ENCODE measurements at places on chromosomes 3 and 15.
A peak's percentile ranks its signal among the peaks of the same experiment; 100 is the strongest.

DNA sequence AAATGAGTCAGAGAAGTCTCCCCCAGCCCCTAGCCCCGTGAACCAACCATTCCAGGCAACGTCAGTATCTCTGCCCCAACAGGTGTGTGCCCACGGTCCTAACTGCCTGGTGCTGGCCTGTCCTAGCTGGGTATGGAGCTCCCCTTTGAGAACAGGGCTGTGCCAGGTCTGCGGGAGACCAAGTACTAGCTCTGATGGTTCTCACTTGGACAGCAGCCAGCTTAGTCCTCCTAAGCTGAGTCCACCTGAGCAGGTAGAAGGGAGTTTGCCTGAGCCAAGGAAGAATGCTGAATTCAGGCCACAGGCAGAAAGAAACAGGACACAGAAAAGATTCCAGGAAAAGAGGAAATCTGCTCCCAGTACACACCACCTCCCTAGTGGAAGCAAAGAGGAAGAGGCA, 33.1 kb upstream of the PARL start:
- DNase-seq: no peak

- no peak for DNase-seq
These were observed 11.9 kb downstream of the ANXA2 start for GRCh38 chr15:60385620-60386552.

DNA sequence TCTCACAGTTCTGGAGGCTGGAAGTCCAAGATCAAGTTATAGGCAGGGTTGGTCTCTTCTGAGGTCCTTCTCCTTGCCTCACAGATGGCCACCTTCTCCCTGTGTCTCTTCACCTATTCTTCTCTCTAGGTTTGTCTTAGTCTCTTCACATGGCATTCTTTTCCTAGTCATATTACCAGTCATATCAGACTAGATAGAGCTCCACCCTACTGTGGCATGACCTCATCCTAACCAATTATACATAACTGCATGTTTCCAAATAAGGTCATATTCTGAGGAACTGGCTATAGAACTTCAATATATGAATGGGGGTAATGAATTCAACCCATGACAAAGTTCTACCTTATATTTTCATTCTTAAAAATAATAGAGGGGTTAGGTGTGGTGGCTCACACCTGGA, 196.4 kb upstream of the UBE3A start:
- no peak for DNase-seq

GRCh38 chr3:125482406-125482805, 37.6 kb downstream of the SNX4 start:
- DNase-seq: no peak

DNA sequence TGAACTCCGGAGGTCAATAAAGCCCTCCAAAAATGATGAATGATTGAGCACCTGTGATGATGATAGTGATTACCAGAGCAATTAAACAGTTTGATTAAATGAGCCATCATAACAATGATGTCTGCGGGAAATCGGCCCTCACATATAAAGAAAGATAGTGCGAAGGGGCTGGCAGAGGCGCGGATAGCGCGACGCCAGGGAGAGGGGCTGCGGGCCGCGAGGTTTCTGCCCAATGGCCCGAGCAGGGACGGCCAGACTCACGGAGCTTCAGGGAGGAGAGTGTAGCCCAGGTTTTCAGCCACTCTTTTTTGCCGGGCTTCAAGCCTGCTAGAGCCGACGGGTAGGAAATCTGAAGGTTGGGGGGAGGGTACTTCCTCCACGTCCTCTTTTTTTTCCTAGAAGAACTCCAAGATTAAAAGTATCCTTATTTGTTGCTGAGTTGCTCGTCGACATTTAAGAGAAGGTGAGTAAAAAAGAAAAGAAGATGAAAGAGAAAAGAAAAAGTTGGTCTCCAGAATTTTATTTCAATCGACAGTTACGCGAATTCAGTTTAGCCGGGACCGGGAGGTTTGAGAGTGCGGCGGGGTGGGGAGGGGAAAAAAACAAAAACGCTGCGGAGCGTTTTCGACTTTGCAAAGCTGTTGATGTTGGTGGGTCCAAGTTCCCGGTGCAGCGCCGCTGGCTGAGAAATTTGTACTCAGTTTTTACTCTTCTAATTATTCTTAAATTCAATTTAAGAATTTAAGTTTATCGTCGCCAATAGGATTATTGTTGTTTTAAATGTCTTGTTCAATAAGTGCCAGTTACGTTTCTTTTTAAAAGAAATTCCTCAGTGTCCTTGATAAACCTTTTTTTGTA, 2.2 kb upstream of the MEIS2 start:
- no peak for DNase-seq

GRCh38 chr15:64779024-64779423, 3.6 kb upstream of the RBPMS2 start:
- DNase-seq: no peak

DNA sequence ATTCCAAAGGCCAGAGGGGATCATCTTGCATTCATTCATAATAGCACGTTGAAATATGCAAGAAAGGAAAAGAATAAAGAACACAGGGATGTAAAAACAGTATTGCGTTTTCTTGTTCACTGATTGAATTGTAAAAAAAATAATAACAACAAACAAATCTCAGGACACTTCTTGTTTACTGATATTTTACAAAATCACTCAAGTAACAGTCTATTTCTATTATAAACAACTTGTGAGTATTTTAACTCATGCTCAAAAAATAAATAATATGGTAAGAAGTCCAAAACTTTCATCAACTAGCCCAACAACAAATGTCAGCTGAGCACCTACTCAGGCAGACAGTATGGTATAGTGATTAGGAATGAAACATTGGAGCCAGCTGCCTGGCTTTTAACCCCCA, 2.2 kb upstream of the GABRG3 start:
- DNase-seq: no peak

DNA sequence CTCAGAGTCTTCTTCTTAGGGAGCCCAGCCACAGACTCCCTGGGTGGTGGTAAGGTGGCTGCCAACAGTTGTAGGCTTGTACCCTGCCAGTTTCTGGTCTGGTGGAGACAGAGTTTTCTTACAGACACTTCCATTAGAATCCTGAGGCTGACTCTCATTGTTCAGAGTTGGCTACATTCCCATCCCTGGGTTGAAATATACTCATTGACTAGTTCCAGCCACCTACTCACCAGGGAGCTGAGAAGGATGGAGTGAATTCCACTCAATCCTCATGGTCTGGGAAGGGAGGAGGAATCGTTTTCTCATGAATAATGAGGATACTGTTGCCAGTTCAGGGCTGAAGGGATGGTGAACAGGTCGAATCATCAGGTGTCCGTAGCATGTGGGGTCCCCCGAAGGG, 226.5 kb upstream of the PROK2 start:
- DNase-seq: no peak

DNA sequence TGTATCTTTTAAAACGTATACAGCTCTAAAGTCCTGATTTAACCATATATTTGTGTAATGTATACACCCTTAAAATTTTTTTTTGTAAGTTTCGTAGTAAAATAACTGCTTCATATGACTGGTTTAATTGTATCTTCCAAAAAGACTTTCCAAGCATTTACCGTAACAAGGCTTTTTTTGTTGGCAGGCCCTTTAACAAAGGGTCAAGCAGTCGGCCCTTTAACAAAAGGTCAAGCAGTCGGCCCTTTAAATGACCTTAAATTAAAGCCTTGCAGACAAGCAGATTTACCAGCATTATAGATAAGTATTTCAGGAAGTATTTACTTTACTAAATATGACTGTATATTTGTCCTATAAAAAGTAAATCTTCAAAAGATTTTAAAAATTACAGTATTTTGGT, 28.1 kb downstream of the TSC22D2 start:
- no peak for DNase-seq

GRCh38 chr3:49279376-49279775, 2.3 kb upstream of the C3orf62 start:
- no peak for DNase-seq

DNA sequence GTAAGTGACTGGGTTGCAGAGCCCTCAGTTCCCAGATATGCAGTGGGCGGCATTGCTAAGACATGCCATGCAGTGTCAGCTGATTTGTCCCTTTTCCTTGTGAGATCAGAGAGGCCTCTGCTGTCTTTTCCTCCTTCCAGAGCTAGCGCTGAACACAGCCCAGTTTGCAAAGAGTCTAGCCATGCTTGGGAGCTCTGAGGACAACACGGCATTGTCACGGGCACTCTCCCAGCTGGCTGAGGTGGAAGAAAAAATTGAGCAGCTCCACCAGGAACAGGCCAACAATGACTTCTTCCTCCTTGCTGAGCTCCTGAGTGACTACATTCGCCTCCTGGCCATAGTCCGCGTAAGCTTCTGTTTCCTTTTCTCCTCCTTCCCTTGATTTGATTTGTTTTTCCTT, 20.0 kb upstream of the SNX22 start:
- DNase-seq: no peak

GRCh38 chr3:44108481-44108880, 133.2 kb upstream of the TOPAZ1 start:
- no peak for DNase-seq

GRCh38 chr3:10437995-10438901, 67.1 kb downstream of the ATP2B2 start:
- no peak for DNase-seq

- peak; percentile 75 for DNase-seq
These were observed 7.4 kb upstream of the DLG1 start for GRCh38 chr3:197305854-197306253.

DNA sequence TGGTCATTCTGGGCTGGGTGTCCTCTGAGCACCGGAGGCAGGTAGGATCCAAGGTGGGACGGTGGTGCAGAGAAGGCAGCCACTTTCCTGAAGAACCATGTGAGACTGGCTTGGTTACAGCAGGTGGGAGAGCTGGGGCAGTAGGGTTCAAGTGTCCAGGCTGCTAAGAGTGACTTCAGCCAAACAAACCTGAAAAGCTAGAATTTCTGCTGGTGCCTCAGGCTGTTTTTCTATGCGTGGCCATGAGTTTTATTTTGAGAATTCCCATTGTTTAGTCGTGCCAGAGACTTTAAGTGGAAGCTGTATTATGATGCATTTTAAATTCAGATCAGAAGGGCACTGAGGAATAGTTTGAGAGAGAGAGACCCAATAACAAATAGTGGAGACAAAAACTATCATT, 20.1 kb downstream of the USP13 start:
- DNase-seq: no peak

DNA sequence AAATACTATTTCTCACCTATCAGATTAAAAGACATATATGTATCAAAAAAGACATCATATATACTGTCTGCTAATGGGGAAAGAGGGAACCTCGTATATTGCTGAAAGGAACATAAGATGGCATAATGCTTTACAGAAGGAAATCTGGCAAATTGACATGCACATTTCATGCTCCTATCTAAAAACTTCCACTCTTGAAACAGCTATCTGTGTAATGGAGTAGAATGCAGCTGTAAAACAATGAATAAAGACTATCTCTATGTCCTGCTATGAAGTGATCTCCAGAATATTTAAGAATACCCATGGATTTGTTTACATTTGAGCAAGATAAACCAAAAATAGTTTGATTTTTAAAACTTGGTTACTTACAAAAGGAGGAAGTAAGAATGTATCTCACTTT, 107.4 kb downstream of the TBL1XR1 start:
- no peak for DNase-seq

DNA sequence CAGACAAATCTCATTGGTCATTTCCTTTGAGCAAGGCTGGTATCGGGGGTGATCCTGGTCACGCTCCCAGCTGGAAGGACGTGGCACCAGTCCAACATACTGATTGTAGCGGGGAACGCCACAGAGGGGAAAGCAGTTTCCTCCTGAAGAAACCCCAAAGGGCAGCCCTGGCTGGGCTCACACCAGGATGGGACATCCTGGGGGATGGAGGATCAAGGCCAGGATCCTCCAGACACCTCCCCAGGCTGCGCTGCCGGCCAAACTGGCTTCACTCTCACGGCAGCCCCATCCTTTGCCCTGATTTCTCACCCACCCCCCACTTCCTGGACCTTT, 36.6 kb downstream of the MUC20 start:
- DNase-seq: no peak

GRCh38 chr3:9226326-9226725, 23.1 kb downstream of the SRGAP3 start:
- DNase-seq: no peak

- DNase-seq: no peak
These were observed 25.2 kb downstream of the CGNL1 start for GRCh38 chr15:57401546-57401945.

DNA sequence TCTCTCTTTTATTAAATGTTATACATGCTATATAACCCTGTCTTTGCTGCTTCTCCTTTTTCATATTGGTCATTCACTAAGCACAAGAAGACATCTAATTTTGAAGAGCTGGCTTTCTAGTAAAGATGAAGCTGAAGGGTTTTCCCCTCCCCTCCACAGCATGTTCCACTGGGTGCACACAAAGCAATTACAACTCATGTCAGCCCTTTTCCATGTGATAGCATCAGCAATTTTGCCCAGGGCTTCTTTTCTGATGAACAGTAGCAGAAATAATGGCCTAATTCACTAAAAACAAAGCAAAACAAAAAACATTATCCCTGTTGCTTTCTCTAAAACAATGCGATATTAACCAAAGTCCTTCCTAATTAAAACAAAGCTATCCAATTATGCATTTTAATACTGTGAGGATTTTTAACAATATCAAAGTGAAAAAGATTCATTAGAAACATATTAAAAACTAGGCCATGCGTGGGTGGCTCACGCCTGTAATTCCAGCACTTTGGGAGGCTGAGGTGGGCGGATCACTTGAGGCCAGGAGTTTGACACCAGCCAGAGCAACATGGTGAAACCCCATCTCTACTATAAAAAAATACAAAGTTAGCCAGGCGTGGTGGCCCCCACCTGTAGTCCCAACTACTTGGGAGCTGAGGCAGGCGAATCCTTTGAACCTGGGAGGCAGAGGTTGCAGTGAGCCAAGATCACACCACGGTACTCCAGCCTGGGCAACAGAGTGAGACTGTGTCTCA, 12.2 kb upstream of the PIK3R4 start:
- DNase-seq: no peak

GRCh38 chr15:25862472-25863110, 536 bp downstream of the ATP10A start:
- no peak for DNase-seq

GRCh38 chr3:180836766-180837165, 75.7 kb upstream of the FXR1 start:
- no peak for DNase-seq

- no peak for DNase-seq
These were observed 38.7 kb downstream of the SEMA3G start for GRCh38 chr3:52406231-52406661.

DNA sequence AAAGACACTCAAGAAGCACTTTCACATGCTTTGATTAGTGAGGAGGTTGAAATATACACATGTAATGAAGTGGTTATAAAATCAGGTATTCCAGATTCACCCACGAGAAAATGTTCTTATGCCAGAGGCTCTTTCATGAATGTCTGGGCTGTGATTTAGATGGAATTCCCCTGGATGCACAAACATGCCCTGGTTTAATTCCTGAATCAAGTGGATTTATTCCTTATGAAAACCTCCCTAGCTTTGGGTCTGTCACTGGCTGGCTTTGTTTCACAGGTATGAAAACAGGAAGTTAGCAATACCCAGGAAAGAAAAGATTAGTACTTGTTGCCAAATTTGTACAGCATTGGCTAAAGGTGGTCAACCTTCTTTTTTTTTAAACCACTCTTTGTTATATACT, 1123.0 kb downstream of the ROBO1 start:
- no peak for DNase-seq
